ENCODE measurements at places on chromosomes 2 and 18.
A peak's percentile ranks its signal among the peaks of the same experiment; 100 is the strongest.

- peak; percentile 24 for DNase-seq
Measured at GRCh38 chr2:144181001-144181400, 338.9 kb downstream of the ZEB2 start.

DNA sequence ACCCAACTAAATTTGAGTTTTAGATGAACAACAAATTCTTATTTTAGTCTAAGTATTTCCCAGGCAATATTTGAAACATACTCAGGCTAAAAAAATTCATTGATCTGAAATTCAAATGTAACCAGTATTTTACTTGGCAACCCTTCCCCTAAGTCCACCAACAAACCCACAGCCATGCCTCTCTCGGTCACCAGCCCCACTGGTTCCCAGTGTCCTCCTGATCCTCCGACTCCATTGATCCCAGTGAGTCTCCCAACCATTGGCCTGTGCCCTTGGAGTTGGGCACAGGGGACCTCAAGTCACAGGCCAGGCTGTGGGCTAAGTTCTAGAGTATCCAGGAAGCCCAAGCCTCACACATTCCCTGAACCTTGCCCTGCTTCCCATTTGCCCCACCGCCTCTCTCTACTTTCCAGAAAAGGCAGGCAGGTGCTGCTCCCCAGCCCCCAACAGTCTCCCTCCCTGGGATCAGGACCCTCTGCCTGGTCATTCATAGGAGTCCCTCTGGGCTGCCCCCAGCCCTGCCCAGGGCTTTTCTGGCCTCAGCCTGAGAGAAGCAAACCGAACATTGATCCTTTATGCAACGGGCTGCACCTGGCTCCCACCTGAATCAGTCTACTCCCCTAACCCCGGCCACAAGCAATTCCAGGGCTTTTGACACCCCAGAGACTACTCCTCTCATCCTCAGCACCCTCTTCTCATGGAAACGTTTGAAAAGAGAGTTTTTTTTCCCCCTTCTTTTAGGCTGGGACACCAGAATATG lies 81.3 kb downstream of the HS1BP3 start:
- no peak for DNase-seq

GRCh38 chr2:85725451-85725850 lies 28.3 kb upstream of the ATOH8 start:
- no peak for DNase-seq

DNA sequence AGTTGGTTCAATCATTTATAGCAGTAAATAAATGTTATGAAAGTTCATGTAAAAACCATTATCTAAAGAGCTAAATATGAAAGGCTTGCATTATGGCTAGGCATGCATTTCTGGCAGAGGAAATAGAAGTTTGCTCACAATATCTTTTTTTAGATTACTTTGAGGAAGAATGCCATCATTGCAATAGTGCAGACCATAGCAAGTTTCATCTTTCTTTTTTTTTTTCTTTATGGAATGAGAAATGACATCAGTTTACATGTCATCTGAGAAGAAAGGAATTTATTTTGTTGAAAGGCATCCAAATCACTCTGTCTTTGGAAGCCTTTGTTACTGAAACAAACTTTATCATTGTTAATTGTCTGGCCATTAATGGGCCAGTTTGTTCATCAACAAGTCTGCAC lies 74.5 kb upstream of the NCKAP5 start:
- peak; percentile 71 for DNase-seq

GRCh38 chr18:55102501-55102900 lies 143.2 kb upstream of the CCDC68 start:
- no peak for DNase-seq
